Fibroblast of skin of right quadriceps (primary cell): ENCODE measurements at places on chromosomes 13 and 19.
A peak's percentile ranks its signal among the peaks of the same experiment; 100 is the strongest.

DNA sequence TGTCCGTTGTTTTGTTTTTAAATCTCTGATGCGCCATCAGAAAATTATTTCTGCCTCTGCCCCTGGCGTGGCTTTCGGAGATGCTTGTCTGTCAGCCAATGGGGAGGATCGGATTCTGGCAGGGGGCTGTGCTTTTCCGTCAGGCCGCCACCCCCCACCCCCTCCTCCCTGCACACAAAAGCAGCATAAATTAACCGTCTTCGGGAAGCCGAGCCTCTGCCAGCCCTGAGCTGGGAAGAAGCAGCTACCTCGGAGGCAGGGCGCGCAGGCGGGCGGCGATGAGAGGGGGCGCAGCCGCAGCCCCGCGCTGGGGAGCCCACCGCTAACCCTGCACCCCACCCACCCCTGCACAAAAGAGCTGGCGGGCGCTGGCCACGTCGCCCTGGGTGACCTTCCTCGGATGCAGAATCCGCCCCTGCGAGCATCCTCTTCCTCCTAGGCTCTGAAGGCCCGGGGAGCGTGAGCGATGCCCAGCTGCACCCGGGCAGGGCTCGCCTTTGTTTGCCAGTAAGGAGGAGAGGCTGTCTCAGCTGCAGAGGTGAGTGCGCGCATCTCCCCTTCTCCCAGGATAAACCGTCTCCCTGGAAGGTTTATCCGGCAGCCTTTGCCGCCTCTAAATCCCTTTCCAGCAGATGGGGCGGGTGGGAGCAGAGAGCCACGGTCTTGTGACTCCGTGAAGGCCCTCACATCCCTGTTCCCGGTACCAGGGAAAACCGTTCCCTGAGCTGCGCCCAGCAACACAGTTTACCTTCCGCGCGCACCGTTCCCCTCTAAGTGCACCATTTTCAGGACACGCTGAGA, at the start of gene ATCAY:
ATCAY (plus strand) TSS at position 215 of the 801 bp plus-strand sequence. CDS start 5,083 bp downstream, outside the sequence.
- DNase-seq = peak; percentile 4

DNA sequence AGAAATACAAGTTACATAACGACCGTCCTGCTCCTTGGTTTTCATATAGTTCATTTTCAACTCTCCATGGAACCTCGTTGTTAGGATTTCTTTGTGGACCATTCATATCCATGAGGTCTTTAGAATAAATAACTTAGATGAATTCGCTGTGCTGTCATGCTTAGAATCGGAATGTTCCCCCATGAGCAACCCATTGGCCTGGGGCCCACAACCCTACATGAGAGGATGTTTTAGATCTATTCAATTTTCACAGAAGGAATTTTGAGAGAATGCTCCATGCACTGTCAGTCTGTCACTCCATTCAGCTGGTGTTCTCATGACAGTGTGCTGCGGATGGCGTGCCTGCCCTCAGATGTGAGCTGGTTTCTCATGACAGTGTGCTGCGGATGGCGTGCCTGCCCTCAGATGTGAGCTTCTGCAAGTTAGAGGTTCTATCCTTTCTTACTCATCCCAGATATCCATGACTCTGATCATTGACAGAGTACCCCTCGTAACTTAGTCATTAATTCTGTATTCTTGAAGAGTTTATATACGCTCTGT, 1193.1 kb downstream of the EFNB2 start:
- DNase-seq = peak; percentile 12

DNA sequence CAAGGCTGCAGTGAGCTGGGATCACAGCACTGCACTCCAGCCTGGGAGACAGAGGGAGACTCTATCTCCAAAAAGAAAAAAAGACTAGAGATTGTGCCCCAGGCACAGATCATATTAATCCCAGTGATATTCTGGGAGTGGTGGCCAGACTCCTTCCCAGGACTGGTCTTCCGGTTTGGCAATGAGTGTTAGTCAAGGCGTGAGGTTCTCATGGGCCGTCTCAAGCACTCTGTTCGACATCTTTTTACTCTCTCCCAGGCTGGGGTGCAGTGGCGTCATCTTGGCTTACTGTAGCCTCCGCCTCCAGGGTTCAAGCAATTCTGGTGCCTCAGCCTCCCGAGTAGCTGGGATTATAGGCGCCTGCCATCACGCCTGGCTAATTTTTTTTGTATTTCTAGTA, 5.3 kb upstream of the DPRX start:
- DNase-seq = no peak

DNA sequence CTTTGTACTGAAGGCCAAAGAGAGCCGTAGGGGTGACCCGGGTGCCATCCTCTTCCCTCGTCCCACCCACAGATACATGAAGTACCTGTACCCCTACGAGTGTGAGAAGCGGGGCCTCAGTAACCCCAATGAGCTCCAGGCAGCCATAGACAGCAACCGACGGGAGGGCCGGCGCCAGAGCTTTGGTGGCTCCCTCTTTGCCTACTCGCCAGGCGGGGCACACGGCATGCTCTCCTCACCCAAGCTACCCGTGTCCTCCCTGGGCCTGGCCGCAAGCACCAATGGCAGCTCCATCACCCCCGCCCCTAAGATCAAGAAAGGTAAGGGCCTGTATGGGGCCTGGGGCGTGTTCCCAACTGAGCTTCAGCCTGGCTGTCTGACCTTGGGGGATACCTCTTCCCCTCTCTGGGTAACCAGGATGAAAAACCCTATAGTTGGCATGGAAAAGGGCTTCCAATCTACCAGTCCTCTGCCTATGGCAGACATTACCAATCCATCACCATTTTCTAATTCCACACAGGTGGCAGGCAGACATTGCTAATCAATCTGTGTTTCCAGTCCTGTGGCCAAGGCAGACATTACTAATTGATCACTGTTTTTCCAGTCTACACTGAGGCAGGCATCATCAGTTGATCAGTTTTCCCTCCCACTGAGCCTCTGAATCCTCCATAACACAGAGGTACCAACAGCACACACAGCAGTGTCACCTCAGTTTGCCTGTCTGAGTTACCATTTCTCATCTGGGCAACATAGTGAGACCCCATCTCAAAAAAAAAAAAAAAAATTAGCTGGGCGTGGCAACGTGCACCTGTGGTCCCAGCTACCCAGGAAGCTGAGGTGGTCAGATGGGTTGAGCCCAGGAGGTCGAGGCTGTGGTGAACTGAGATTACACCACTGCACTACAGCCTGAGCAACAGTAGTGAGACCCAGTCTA, 19.1 kb upstream of the WDR18 start:
- peak; percentile 27 for DNase-seq

DNA sequence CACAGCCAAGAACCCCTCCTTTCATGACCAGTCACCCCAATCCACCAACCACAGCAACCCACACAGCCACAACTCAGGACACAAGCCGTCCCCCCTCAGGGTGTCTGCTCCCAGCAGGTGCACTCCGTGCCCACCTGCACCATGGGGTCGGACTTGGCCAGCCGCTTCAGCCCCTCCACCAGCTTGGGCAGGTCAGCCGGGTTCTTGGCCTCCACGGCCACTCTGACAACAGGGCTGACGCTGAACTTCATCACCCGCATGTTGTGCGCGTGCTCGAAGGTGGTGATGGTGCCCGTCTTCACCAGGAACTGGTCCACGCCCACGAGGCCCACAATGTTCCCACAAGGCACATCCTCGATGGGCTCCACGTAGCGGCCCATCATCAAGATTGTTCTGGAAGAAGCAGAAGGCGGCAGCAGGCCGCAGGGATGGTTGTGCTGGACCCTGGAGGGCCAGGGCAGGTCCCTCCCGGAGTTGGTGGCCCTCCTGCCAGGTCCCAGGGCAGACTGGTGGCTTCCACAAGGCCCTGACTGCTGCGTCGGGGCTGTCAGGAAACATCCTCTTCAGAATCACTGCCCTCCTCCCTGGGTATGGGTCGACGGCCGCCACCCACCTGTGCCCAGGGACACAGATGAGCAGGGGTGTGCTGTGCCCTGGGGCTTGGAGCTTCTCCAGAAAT, 5.5 kb downstream of the EEF2 start:
- DNase-seq = no peak

GRCh38 chr13:48579165-48579918, 46.5 kb upstream of the RCBTB2 start:
- no peak for DNase-seq

- DNase-seq = no peak
Measured at GRCh38 chr13:112187527-112188297, 120.8 kb downstream of the SOX1 start.

DNA sequence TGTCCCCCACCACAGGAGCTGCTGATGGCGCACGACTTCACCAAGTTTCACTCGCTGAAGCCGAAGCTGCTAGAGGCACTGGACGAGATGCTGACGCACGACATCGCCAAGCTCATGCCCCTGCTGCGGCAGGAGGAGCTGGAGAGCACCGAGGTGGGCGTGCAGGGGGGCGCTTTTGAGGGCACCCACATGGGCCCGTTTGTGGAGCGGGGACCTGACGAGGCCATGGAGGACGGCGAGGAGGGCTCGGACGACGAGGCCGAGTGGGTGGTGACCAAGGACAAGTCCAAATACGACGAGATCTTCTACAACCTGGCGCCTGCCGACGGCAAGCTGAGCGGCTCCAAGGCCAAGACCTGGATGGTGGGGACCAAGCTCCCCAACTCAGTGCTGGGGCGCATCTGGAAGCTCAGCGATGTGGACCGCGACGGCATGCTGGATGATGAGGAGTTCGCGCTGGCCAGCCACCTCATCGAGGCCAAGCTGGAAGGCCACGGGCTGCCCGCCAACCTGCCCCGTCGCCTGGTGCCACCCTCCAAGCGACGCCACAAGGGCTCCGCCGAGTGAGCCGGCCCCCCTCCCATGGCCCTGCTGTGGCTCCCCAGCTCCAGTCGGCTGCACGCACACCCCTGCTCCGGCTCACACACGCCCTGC, 4.4 kb upstream of the NOP53 start:
- DNase-seq = no peak

DNA sequence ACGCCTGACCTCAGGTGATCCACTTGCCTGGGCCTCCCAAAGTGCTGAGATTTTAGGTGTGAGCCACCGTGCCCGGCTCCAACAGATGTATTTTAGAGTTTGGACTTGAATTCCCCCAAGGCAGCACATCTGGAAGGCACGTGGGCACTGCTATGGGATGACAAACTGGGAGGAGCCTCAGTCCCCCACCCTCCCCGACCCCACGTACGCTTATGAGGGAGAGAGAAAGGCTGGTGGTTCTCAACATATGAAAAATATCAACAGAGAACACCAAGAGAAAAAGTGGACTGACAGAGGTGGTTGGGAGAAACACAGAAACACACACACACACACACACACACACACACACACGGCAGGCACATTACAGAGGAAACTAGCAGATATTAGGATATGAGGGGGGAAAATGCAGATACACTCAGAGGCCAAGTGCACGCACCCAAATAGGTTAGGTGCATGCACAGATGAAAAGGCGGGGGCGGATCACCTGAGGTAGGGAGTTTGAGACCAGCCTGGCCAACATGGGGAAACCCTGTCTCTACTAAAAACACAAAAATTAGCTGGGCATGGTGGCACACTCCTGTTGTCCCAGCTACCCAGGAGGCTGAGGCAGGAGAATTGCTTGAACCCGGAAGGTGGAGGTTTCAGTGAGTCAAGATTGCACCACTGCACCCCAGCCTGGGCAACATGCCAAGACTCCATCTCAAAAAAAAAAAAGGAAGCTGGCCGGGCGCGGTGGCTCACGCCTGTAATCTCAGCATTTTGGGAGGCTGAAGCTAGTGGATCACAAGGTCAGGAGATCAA, 3.2 kb downstream of the STX10 start:
- peak; percentile 57 for DNase-seq

GRCh38 chr19:7099597-7099921, 30.1 kb downstream of the ZNF557 start:
- DNase-seq = no peak

DNA sequence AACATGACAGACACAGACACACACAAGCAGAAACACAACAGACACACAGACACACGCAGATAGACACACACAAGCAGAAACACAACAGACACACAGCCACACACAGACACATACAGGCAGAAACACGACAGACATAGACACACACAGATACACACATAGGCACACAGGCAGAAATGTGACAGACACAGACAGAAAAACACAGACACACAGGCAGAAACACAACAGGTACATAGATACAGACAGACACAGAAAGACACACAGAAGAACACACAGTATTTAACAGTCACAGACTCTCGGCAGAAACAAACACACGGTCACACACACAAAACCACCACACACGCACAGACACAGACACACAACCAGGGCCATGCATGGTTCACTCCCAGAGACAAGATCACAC, 905 bp downstream of the TBXA2R start:
- DNase-seq = no peak

- peak; percentile 8 for DNase-seq
Measured at GRCh38 chr19:39223703-39224279, 19.7 kb upstream of the SYCN start.

- DNase-seq = peak; percentile 58
Measured at GRCh38 chr13:112873851-112874750, 94.9 kb upstream of the MCF2L start.

- DNase-seq = no peak
Measured at GRCh38 chr13:78632996-78633395, 26.0 kb downstream of the OBI1 start.

DNA sequence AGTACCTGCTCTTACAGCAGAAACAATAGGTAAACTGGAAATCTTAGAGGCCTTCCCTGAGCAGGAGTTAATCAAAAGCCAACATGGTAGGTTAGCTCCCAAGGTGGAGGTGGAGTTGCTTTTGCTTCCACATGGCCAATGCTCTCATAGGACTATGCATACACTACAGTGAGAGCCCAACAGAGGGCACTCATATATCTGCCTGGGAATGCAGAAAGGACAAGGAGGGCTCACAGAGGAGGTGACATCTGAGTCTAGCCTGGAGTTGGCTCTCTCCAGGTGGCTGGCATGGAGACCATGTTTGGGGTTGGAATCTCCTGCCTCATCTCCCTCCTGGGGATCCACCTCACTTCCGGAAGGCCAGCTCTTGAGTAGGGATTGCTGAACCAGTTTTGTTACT, 34.6 kb downstream of the ATP8A2 start:
- DNase-seq = no peak

- DNase-seq = peak; percentile 26
Measured at GRCh38 chr13:98797456-98797855, 45.0 kb upstream of the SLC15A1 start.

GRCh38 chr13:60392131-60392530, 4.9 kb upstream of the TDRD3 start:
- no peak for DNase-seq

GRCh38 chr13:104900191-104900817, 1635.2 kb downstream of the EFNB2 start:
- DNase-seq = no peak

GRCh38 chr13:92873029-92873428, 353.6 kb upstream of the GPC6 start:
- no peak for DNase-seq
